Fibroblast of skin of scalp (primary cell): ENCODE measurements at places on chromosomes 5 and 9.

GRCh38 chr9:93620881-93621820 lies 44.8 kb downstream of the PHF2 start:
- no peak for DNase-seq

GRCh38 chr9:98873951-98874371 lies 66.5 kb downstream of the GALNT12 start:
- peak; percentile 39 for DNase-seq

DNA sequence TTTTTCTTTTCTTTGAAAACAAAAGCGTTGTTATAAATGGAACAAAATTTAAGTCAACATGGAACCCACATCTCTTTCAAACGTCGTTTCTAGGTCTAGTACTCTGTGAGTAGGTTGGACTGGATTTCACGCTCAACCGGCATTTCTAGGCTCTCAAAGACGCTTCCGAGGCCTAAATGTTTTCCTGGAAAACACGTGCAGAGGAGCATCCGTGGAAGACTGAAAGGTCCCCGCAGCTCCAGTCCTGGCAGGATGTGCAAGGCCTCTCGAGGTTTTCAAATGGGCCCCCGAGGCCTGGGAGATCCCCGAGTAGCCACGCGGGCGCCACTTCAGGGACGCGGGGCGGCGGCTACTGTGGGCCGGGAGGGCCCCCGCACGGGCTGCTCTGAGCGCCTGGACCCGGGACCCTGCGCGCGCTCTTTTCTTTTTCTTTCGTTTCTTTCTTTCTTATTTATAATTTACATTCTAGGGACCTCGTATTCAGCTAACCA lies 4.2 kb upstream of the IRX2 start:
- DNase-seq: peak; percentile 37

GRCh38 chr5:73596705-73597328 lies 29.2 kb upstream of the ARHGEF28 start:
- peak; percentile 27 for DNase-seq

GRCh38 chr5:61650661-61651060 lies 318.6 kb downstream of the ZSWIM6 start:
- DNase-seq: no peak

- peak; percentile 80 for DNase-seq
Observed at GRCh38 chr5:40676613-40677343, 2.9 kb upstream of the PTGER4 start.

- DNase-seq: no peak
Observed at GRCh38 chr9:77949751-77950436, 81.7 kb downstream of the GNAQ start.

DNA sequence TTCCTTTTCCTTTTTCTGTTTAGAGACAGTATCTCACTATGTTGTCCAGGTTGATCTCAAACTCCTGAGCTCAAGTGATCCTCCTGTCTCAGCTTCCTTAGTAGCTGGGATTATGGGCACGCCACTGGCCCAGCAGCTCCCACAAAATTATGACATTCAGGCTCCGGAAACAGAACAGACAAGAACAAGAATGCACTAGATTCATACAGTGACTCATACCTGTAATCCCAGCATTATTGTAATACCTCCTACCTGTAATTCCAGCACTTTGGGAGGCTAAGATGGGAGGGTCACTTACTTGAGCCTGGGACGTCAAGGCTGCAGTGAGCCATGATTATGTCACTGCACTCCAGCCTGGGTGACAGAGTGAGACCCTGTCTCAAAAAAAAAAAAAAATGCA lies 26.7 kb upstream of the B4GALT1 start:
- no peak for DNase-seq

DNA sequence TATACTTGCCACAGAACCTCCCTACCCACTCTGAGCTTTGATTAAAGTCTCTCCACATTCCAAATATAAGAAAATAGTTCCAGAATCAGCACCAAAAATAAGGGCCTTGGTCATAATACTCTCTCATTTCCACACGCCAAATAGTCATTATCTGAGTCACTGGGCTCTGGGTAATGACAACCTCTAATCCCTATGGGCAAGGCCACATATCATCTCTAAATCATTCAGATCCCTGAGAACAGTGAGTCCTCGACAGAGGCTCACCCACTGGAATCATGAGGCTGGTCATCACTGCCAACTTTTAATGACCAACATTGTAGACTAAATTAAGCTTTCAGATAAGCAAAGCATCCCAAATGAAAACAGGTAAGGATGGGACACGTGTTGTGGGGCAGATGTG lies 28.1 kb downstream of the FAM114A2 start:
- peak; percentile 5 for DNase-seq

DNA sequence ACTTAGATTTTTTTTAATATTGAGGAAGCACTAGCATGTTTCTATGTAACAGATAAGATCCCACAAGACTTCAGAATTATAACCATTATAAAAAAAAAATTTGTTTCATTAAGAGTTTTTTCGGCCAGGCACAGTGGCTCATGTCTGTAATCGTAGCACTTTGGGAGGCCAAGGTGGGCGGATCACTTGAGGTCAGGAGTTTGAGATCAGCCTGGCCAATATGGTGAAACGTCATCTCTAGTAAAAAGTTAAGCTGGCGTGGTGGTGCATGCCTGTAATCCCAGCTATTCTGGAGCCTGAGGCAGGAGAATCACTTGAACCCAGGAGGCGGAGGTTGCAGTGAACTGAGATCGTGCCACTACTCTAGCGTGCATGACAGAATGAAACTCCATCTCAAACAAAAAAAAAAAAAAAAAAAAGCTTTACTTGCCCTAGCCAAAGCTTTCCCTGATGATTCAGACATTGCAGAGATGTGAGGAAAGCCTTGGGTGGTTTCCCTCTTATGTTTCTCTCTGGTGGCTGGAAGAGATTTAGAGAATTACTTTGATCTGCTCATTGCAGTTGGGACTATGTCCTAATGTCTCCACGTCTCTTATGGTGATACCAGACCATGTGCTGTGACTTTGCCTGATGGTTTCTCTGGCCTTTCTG lies 65.4 kb downstream of the EGFLAM start:
- peak; percentile 82 for DNase-seq

- no peak for DNase-seq
Observed at GRCh38 chr9:100591139-100591538, 13.3 kb downstream of the CAVIN4 start.

DNA sequence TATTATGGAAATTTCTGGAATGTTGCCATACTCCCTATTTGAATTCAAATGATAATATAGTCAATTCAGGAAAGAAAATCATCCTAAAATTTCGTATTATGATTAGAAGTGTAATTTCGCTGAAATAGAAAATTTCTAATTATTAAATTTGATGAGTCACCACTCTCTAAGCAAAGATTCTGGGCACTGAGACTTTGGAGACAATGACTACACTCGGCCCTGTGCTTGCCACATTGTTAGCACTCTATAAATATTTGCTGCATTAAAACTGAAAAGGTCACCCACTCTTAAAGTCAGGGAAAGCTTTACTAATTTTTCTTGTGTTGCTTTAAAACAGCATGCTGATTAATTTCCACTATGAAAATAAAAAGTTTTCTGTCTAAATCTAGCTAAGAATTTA lies 240.3 kb downstream of the TLE4 start:
- DNase-seq: no peak

DNA sequence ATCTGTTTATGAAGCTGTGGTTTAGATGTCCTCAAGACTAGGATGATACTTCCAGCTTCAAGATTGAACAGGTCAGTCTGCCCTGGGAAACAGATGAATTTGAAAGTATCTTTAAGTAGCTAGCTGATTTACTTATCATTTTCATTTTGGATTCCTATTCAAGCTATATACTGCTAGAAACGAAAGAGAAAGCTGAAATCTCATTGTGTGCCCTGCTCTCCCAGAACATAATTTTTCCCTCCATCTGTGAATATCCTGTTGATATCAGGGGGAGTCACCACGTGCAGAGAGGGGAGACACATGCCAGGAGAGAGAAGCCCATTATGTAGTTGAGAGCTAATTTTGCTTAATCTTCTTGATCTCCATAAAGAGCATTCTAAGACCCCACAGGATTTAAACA lies 439.1 kb downstream of the NR2F1-AS1 start:
- no peak for DNase-seq

DNA sequence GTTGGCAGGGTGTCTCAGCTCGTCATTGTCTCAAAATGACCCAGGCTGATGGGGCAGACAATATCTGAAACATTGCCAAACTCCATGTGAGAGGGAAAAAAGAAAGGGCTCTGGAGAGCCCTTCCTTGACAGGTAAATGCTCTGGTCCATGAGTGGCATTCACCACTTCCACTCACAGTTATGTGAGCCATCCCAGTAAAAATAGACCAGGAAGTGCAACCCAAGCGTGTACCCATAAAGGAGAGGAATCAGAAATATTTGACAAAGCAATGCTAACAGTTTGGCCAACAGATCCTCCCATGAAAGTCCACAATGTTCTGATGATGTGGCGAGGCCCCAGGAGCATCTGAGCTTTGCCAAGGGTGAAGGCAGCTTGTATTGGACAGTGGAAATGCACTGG lies 49.4 kb downstream of the ASTN2 start:
- DNase-seq: no peak

DNA sequence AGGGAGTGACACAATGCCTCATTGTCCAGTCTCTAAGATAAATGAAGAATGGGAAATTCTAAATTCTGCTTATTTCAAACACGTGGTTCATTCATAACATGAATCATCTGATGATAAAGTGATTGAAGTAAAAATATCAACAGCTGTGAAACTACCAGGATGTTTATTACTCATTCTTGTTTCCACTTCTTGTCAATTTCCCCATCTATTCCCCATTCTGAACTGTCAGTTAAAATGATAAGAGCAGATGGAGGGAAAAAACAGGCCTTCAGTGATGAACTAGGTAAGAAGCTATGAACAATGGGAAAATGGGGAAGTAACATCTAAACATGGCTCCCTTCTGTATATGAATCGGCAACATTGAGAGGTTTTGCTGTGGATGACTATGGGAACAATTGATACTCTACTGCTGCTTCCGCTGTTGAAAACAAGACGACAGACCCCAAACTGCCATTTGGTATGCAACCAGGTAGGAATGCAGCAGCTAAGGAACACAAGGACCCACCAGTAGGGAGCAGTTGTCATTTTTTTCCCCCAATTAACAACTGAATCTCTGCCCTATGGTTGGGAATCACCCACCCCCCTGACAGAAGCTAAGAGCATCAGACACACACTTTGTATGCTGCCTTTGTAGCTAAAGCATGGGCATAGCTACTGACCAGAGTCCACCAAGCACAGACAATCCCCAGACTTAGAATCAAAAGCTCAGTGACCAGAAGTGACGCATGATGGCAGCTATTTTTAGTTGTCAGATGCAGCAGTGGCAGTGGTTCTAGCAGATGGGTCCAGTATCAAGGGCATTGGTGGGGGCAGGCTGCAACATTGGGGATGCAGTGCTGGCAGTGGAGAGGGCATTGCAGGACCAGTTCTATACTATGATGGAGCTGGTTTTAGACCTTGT lies 52.9 kb upstream of the ZNF366 start:
- no peak for DNase-seq

DNA sequence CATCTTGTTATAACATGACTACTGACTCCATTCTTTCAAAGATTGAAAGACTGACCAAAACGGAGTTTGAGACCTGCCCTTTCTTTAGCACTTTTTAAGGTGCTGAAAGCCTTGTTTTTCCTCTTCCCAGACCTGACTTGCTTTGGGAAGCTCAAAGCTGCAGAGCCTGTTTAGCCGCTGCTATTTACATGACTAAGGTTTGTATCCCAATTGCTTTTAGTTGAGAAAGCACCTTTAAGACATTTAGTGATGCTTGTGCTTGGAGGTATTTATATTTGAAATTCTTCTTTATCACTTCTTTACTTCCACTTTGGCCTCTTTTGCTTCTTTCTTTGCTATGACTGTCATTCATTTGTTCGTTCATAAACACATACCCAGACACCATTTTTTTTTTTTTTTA lies 182.6 kb upstream of the ELL2 start:
- DNase-seq: no peak

DNA sequence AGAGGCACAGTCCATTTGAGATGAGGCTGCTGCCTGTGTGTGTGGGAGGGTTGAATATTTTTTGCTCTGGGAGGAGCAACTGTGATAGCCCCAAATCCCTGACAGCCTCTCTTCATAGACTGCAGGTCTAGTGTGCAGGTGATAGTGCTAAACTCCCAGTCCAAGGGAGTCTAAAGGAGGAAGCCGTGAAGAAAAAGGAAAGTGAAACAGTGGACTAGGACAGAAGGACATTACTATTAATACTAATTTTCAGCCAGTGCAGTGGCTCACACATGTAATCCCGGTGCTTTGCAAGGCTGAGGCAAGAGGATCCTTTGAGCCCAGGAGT lies 295.0 kb downstream of the PDE4D start:
- no peak for DNase-seq

DNA sequence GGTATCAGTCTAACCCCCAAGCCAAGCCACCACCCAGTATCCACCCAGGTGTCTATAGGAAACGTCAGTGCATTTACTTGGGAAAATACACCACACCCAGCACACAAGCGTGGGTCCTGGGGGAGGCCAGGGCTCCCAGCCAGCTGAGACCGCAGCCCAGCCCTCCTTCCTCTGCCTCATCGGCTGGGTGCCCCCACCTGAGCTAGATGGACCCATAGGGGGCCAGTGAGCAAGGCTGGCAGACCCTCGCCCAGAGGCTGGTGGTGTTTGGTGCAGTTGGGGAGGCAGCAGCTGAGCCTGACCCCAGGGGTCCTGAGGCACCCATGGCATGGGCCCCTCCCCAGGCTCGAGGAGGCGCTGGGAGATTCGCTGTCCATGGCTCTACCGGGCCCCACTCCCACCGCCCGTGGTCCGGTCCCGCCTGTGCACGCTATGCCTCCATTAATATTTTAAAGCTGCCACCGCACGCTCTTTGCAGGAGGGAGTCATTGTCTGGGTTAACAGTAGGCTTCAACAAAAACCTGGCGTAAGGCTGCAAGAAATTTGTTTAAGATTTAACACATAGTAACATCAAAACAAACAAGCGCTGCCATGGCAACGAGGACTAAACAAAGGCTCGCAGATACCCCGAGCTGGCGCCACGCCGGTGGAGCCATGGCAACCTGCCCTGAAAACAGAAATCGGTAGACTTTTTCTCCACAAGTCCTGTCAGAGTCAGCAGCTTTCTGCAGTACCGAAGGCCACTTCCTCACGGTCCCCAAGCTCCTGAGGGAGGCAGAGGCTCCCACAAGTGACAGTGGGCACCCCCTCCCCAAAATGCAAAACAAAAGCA lies 20.6 kb downstream of the TPPP start:
- peak; percentile 65 for DNase-seq

DNA sequence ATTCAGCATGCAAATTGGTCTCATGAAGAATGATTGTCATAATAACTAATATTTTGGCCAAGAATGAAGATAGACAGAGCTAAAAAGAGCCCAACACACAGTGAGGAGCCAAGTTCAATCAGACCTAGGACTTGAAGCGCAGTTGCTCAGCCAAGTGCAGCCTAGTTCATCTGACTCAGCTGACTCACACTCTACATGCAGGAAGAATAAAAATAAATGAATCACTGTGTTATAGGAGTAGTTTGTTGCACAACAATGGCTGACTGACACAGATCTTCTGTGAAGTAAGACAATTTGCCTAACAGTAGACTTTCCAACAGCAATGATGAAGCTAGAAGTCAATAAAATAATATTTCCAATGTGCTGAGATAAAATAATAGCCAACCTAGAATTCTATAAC lies 261.5 kb downstream of the CEMIP2 start:
- DNase-seq: peak; percentile 31
